GOT3 (cell line): ENCODE measurements at places on chromosomes 12 and 14.
A peak's percentile ranks its signal among the peaks of the same experiment; 100 is the strongest.

DNA sequence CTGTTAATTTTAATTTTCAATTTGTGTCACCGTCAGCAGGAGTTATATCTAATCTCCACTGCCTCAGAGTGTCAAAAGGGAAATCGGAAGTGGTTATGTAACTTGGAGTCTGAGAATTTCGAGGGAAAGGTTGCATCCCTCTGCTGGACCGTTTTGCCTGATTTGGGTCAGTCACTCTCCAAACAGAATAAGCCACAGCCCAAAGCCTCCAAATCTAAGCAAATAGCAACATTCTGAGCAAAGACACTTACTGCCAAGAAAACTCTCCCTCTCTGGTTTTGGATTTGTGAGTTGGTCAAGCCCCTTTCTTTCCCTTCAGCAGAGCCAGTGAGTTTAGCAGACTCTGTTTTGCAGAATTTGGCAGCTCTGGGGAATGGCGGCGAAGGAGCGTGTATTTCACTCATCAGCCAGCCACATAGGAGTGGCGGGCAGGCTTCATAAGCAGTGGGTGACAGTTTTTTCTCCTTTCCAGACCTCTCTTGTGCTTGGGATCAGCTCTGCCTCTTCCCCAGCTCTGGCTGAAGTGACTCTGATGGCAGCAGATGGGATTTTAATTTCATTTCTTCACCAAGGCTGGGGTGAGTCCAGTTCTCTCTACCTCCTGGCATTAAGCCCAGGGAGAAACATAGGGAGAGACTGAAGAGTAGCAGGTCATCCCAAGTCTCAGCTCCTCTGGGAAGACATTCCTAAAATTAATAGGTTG lies 218.7 kb upstream of the NOS1 start:
- no peak for DNase-seq

DNA sequence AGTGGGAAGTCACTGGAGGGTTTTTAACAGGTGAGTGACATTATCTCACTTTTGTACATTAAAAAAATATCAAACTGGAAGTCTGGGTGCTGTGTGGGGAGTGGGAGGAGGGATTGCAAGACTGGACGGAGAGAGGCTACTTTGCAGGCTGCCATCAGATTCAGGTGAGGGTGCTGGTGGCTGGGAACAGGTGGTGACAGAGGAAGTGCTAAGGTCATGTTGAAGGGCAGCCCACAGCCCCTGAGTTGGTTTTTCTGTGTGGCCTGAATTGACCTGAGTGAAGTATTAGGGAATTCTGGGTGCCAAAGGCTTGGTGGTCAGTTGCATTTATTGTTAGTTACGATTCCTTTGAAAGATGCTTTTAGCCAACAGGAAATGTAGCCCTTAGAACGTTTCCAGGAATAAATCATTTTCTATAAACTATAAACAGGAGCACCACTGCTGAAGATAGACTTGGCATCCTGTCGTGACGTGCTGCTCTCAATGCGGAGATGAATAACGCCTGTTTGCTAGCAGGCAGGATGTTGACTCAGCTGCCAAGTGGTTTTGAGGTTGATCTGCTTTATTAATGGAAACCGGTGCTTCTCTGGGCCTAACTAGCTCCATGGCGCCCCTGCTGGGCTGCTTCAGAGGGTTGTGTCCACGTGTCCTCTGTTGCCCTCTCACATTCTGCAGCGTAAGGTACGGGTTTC lies 707.5 kb upstream of the TMEM132C start:
- DNase-seq: peak; percentile 43

DNA sequence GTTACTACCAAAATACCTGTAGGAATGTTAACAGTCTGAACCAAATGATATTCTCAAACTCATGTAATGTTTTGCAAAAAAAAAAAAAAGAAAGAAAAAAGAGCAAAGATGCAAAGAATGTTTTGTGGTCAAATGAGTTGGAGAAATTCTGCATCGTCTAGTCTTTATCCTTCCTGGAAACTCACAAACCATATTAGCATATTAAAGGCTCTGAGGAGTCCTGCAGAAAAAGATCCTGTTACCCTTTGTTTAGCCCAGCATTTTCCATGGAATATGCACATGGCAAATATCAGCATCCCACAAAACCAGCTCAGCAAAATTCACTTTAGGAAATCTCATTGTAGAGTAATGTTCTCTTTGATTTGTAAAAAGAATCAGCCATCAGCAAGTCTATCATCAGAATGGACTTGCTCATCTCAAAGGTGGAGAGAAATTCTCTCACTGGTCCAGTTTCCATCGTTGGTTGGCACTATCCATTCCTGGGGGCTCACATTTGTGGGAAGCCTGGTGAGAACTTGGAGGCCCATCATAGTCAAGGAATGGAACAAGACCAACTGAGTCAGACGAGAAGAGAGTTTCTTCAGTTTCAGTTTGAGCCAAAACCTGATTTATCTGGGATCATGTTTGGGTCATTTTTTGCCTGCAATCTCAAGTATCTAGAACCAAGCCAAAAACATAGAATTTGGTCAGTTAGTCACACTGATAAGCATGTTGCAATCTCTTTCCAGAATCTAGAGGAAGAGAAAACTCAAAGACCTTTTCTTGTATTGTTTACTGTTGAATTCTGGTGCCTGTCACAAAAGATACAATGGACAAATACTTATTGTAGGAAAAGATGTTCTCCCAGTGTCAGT lies 129.8 kb downstream of the TBX5 start:
- DNase-seq: no peak

DNA sequence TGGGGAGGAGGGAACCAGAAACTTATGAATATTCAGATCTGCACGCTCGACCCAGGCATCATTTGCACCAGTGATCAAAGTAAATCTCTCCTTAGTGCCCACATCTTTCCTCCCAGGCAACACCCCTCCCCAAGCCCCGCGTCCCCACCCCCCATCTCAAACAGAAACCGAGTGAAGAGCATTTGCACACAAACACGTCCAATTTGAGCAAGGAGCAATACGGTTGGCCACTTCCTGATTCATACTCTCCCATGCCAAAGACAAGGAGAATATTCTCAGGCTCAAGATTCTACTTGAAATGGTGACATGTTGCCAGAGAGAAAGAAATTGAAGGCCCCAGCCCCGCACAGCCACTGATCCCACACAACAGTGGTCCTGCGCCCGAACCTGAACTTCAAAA lies 7.1 kb downstream of the FOXN3 start:
- DNase-seq: no peak

GRCh38 chr14:96792591-96792990 lies 4.6 kb upstream of the VRK1 start:
- DNase-seq: no peak

DNA sequence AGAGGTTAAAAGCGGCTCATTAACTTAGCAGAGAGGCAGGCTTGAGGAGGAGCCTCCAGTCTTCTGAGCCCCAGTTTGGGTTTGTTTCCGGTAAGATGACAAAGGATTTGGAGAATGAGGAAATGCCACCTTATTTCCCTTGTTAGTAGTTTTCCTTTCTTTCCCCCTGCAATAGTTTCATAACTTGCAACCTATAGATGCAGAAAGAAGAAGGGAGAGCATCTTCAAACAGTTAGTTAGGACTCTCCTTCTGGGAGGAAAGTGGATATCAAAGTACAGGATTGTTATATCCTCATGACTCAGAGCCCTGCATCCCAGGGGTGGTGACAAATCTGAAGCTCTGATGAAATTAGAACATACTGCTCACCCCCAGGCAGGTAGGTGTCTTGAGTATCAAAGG lies 180.7 kb upstream of the SLC38A2 start:
- DNase-seq: no peak

DNA sequence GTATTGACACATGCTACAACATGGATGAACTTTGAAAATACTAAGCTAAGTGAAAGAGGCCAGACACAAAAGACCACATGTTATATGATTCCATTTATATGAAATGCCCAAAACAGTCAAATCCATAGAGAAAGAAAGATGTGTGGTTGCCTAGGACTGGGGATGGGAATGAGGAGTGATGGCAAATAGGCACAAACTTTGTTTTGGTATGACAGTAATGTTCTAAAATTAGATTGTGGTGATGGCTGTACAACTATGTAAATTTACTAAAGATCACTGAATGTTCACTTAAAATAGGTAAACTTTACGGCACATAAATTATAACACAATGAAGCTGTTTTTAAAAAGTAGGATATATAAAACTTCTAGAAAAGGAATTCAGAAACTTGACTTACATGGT lies 41.7 kb downstream of the PPP1R13B start:
- DNase-seq: no peak

DNA sequence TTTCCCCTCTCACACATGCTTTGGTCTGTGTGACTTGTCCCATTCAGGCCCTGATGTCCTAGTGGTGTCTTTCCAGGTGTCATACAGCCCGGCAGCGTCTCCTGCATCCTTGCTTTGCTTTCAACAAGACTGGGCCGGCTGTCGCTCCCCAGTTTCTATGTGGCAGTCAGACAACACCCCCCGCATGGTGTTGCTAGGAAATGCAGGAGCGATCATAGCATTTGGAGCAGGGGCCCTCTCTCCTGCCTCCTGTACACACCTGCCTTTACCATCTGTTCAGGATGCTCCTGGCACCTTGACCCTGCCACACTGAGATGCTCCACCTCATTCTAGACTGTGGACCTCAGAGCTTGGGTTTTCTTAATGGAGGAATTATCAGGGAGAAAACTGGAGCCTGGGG lies 29.5 kb downstream of the CACNA1C start:
- no peak for DNase-seq

- no peak for DNase-seq
Observed at GRCh38 chr12:123948401-123948795, 24.2 kb downstream of the CCDC92 start.

- no peak for DNase-seq
Observed at GRCh38 chr12:1795221-1795784, 25.1 kb upstream of the LRTM2 start.

GRCh38 chr12:111453071-111453989 lies 47.6 kb downstream of the SH2B3 start:
- no peak for DNase-seq

GRCh38 chr14:50955373-50956043 lies 11.2 kb upstream of the PYGL start:
- peak; percentile 35 for DNase-seq

- DNase-seq: no peak
Observed at GRCh38 chr14:98138666-98139065, 1133.3 kb downstream of the BCL11B start.

GRCh38 chr14:37864861-37865718 lies 269.7 kb downstream of the TTC6 start:
- no peak for DNase-seq

DNA sequence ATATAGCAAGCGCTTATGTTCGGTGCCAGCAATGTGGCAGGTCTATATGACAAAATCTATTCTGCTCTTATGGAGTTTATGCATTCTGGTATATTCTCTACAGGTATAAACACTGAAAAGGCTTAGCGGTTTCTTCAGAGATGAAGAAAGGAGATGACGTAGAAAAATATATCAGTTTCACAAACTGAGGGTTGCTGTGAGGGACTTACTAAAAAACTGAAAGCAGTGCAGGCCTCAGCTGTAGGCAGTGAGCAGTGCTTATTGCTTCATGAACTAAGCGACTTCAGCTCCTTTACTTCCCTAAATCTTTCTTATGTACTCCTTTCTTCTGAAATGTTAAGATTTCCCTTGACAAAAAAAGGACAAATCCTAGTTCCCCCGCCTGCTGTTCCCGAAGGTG lies 4.5 kb downstream of the DDX47 start:
- DNase-seq: no peak

- DNase-seq: no peak
Observed at GRCh38 chr14:101478796-101479410, 82.4 kb upstream of the DIO3 start.

- DNase-seq: no peak
Observed at GRCh38 chr12:2274733-2275132, 221.9 kb downstream of the CACNA1C start.

DNA sequence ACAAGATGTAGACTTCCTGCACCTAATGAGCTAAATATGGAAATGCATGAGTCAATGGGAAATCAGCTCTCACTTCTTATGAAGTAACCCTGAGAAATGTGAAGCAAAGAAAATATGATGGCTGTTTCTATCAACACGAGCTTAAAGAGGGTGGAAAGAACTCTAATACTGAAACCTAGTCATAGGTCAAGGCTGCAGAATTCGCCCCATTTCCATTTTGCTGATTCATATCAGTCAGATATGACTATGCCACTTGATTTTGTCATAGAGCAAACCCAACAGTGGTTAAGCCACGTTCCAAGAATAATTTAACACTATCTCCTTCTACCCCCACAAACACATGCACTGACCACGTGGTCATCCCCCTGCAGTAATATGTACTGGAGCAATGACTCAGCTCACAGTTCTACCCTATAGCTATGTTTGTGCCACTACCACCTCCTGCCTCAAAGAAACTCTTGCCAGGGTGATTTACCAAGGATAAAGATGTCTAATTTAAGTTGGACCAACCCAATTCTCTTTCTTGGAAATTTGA lies 157.5 kb downstream of the TMTC3 start:
- DNase-seq: no peak

DNA sequence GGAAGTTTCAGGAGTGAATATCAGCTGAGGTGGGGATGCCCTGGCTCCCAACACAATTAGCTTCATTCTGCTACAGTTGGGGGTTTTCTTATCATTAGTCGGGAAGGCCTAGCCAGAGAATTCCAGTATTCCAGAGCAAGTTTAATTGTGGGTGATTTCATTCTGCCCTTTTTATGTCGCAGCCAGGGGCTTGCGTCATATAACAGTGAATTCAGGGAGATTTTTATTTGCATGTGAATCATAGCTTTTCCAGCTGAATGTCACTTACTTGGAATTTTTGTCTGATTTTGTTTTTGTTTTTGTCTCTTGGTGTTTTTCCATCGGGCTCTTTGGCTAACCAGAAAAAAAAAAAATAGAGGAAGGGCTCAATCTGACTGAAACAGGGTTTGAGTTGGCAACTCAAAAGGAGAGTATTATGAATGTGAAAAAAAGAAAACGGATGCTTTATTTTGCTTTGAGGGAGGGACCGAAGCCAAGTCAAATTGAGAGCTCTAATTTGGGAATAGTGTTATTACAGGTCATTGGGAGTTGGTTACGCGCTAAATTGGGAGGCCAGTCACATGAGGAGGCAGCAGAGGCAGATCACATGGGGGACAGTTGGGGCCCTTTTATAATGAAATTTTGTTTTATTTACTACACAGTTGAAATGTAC lies 119.4 kb downstream of the SAMD4A start:
- DNase-seq: no peak

- no peak for DNase-seq
Observed at GRCh38 chr14:101623077-101623372, 61.7 kb downstream of the DIO3 start.

DNA sequence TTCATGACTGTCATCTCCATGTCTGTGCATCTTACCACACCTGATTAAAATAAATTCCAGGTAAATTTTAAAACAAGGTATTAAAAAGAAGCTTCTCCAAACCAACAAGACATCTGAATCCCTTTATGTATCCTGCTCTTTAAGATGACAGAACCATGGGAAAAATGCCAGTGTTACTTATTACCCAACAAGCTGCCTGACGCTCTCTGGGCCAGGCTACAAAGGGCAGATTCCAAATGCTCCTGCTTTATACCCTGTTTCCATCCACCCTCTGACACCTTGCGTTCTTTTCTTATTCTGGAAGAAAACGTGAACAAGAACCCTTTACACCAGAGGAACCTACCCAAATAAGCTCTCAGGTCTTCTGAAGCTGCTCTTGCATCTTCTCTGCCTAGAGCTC lies 70.7 kb downstream of the SLC8A3 start:
- DNase-seq: no peak

GRCh38 chr12:94940771-94941170 lies 62.7 kb downstream of the NDUFA12 start:
- no peak for DNase-seq
